Activated CD8-positive, alpha-beta memory T cell treated with anti-CD3 and anti-CD28 coated beads, Interleukin-2, amount 50 U/mL, for 48 hours (primary cell): ENCODE measurements at places on chromosomes 4 and X.
A peak's percentile ranks its signal among the peaks of the same experiment; 100 is the strongest.

- no peak for DNase-seq
These were observed 29.7 kb downstream of the BCOR start for GRCh38 chrX:40068048-40068447.

DNA sequence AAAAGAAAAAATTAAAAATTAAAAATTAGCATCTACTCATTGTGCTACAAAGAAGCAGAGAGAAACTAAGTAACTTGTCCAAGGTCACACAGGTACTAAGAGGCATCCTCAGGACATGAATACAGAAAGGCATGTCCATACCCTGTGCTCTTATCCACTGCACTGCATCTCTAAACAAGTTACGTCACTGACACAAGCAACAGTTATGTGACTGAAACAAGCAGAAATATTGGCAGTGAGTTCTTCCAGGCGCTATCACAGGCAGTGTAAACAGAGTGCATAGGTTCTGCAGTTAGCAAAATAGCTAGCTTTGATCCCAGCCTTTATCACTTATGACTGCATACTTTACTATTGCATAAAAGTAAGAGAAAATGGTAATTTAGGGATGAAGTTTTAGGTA is 7.9 kb downstream of the VEGFC start:
- no peak for DNase-seq

GRCh38 chr4:87281603-87282002 is 41.1 kb downstream of the HSD17B13 start:
- DNase-seq, result no peak

DNA sequence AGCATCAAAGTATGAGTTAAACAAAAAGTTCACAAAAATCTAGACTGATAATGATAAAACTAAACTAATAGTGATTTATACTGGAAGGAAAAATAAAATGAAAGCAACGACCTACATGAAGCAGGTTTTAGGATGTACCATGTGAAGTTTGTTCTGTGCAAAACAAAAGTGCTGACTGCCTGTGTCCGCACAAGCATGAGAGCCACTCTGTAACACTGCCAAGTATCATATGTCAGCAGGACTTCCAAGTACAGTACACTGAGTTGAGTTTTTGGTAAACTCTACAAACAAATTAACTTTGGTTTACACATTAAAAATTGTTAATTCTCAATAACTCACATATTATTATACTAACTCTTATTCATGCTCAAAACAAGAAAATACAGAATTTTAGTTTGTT is 459.0 kb downstream of the PDGFC start:
- DNase-seq, result no peak

GRCh38 chrX:132181364-132181763 is 37.9 kb downstream of the RAP2C start:
- no peak for DNase-seq

- DNase-seq, result no peak
These were observed 138.8 kb downstream of the NDST3 start for GRCh38 chr4:118173126-118173525.

GRCh38 chrX:133685822-133686221 is 270.5 kb upstream of the GPC4 start:
- no peak for DNase-seq

DNA sequence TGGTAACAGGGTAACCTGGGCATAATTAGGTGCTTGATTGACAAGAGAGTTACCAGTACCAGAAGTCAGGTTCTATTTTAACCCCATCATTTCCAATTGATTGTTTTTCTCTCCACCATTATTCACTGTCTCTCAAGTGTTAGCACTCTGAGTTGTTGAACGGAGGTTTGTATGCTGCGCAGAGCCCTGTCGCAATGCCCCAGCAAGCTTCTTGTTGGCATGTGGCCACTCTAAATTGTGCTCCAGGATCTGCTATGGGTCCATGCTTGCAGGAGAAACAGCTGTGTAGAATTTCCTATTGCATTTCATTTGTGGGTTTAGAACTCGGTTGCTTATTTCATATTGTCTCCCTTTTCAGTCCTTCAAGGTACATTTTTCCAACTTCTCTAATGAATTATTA is 98.2 kb downstream of the KLHL8 start:
- no peak for DNase-seq

GRCh38 chrX:131987252-131987651 is 35.9 kb upstream of the STK26 start:
- no peak for DNase-seq

- no peak for DNase-seq
These were observed 14.8 kb downstream of the LINC00632 start for GRCh38 chrX:140724309-140724708.

DNA sequence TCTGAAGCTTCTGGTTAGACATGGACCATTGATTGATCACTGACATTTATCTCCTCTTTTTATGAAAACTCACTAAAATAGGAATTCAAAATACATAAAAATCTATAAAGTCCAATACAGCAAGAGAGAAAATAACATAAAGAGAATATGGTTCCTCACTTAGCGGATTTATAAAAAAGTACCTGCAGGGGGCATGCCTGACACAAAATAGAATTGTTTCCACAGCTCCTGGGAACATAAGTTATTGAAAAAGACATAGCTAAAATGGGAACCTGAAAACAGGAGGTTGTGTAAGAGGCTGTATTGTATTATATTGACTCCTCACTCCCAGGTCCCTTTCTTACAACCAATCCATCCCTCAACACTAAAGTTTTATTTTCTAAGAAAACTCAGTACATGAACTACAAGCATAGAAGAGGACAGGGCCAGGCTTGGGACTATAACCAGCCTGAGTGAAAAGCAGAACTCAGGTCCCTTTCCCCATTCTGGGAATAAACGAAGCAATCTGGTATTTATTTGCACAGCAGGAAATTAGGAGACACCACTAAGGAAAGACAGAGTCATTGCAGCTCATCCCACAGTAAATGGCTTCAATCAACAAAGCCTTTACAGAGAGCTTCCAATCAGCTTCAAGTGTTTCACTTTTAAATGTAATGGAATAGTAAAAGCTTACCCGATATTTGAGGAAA is 121.1 kb upstream of the NDST4 start:
- DNase-seq, result no peak

- no peak for DNase-seq
These were observed 191.1 kb upstream of the ANXA3 start for GRCh38 chr4:78360466-78360865.

DNA sequence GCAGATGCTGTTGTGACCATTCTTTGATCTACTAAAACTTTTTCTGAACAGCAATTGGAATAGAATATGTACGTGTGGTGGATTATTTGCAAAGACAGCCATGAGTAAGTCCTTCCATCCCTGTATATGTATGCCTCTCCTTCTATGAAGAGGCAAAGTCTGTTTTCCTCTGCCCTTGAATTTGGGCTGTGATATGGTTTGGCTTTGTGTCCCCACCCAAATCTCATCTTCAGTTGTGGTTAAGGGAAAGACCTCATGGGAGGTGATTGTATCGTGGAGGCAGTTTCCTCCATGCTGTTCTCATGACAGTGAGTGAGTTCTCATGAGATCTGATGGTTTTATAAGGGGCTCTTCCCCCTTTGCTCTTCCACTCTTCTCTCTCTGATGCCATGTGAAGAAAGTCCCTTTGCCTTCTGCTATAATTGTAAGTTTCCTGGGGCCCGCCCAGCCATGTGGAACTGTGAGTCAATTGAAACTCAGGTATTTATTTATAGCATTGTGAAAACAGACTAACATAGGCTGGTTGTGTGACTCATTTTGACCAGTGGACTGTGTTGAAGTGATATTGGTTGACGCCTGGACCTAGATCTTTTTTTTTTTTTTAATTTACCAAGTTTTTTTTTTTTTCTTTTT is 108.3 kb upstream of the CAMK2D start:
- peak; percentile 57 for DNase-seq

DNA sequence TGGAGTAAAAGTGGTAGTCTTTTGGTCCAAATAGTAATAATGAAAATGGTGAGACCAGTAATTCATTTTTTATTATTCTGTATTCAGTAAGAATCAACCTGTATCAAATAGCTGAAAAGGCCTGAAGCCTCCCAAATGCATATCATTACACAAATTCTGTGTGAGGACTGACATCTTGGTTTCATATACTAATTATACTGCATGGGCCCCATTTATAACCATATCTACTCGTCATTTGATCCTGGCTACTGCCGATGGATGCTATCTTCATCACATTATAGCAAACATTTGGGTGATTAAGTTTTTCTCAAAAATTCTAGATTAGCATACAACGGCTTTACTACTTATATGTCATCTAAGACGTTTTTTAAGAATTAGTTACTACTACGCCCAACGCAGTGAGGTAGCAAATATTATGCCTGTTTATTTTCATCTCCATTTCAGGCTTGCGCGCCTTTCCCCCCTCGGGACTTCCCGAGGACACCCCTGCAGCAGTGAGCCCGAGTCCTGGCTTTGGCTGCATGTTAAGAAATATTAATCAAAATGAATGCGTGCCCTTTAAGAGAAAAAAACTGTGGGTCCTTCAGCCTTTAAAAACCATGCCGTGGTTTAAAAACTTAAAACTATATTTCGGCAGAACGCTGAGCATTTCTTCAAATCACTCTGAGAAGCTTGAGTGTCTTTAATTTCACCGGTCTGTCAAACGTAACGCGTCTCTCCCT is 814 bp upstream of the MMAA start:
- peak; percentile 63 for DNase-seq

- no peak for DNase-seq
These were observed 10.2 kb upstream of the STBD1 start for GRCh38 chr4:76296286-76296820.

- DNase-seq, result no peak
These were observed 69.2 kb downstream of the PHKA1 start for GRCh38 chrX:72644946-72645345.

GRCh38 chr4:86521373-86521969 is 72.6 kb upstream of the PTPN13 start:
- no peak for DNase-seq

GRCh38 chrX:23589496-23589895 is 77.8 kb upstream of the PRDX4 start:
- no peak for DNase-seq

GRCh38 chr4:16023776-16024408 is 59.9 kb downstream of the PROM1 start:
- no peak for DNase-seq

- no peak for DNase-seq
These were observed 73.0 kb upstream of the SCOC start for GRCh38 chr4:140300271-140300970.

DNA sequence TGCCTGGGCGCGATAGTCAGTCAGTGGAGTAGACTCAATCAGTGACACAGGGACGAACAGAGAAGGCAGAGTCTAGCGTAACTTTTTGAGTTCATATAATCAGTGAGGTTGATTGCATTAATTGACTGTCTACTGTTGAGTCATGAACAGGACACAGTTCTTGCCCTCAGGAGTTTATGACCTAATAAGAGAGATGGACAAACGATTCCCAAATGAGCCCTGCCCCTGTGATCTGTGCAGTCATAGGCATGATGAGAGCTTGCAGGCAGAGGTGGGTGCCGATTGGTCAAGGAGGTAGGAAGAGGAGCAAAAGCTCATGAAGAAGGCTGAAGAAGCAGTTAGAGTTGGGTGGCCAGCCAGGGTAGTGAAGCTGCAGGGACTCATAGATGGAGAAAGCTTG is 57.1 kb downstream of the ADD1 start:
- no peak for DNase-seq

DNA sequence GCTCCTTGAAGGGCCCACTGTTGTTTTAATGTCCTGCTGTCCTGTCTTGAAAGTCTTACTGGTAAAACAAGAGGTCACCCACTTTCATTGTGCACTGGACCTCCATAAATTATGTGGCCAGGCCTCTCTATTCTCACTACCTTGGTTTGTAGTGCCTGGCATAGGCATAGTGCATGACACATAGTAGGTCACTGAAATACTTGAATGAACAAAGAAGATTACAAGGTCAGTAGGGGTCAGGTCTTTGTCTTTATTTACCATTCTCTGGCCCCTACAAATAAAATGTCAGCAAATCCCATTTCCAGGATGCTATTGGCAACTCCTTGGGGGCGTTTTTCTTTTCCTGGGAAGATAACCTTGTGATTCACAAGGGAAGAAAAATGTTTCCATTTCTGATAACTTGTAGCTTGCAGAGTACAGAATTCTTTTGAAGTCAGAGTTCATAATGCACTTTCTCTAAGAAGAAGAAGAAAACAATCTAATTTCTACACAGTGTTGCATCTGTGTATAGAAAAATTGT is 1.4 kb downstream of the PGM2 start:
- DNase-seq, result no peak

- no peak for DNase-seq
These were observed 72.3 kb upstream of the TNMD start for GRCh38 chrX:100512471-100512870.

DNA sequence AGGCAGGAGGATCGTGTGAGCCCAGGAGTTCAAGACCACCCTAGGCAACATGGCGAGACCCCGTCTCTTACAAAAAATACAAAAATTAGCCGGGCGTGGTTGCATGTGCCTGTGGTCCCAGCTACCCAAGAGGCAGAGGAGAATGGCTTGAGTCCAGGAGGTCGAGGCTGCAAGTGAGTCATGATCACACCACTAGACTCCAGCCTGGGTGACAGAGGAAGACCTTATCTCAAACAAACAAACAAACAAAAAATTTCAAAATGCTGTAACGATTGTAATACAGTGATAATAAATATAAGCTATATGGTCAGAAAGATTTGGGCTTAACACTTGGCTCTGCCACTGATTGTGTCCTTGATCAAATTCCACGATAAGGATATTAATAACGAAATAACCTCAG is 24.2 kb downstream of the SLC25A4 start:
- no peak for DNase-seq

- no peak for DNase-seq
These were observed 792 bp downstream of the PPID start for GRCh38 chr4:158722291-158722916.

DNA sequence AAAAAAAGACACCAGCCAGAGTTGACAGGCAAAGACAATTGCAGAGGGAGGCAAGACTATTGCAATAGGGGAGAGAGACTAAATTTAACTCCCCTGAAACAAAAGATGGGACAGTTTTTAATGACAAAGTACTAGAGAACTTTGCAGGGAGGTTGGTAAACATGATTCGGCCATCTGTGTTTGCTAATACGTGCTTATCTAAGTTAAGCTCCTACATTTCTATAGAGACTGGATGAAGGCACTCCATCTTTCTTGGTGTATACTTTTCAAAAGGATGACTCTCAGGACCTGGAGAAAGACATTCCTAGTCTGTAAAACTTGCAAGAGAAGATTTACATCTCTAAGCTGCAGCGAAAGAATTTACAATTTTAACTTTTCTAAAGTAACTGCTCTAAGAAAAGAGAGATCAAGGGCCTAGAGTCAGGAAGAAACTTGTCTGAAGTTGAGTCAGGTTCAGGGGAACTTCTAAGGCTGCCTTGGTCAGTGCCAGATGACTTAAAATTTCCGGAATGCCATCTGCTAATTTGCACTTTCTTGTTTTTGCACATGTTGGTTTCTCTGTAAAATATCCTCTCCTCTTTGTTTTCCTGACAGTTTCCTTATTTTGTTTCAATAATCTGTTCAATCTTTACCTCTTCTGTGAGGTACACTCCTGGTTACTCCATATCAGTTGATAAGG is 10.6 kb downstream of the ADAM29 start:
- DNase-seq, result no peak

- DNase-seq, result peak; percentile 78
These were observed 10.2 kb upstream of the DLG3 start for GRCh38 chrX:70434352-70434866.

DNA sequence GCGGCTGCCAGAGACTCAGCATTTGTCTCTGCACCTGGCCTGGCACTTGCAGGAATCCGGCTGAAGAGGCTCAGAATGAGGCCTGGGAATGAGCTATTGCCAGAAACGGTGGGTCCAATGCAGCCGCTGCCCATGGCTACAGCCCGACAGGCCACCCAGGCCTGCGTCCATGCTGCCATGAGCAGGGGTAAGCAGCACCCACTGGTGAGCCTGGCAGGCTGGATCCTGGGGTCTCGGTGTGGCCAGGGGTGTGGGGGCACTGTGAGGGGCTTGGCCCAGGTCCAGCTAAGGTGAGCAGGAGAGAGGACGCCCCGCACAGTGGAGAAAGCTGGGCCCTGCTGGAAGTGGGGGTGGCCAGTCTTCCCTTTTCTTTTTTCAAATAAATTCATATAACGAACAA is 60.3 kb upstream of the MXD4 start:
- DNase-seq, result peak; percentile 43
